CD4-positive, alpha-beta memory T cell (primary cell): ENCODE measurements at places on chromosomes 6 and 20. TPM values are rescaled to one million over a fixed set of nuclear protein-coding genes. Genes with fewer than 3 reads are reported as not detected.

RSPO3 gene
- polyA plus RNA-seq = not detected

SPATA2 gene
- 6.9 TPM for polyA plus RNA-seq

SAMD3 gene
- 69.2 TPM for polyA plus RNA-seq

ATP6V1G2 gene
- 0.84 TPM for polyA plus RNA-seq

FAXC gene
- not detected for polyA plus RNA-seq

GSTA2 gene
- polyA plus RNA-seq = not detected

SYNCRIP gene
- 52.1 TPM for polyA plus RNA-seq

LY6G6F gene
- polyA plus RNA-seq = not detected

DDR1 gene
- polyA plus RNA-seq = 1.4 TPM

PCSK2 gene
- not detected for polyA plus RNA-seq

FKBP1C gene
- not detected for polyA plus RNA-seq

HLA-DRB1 gene
- 31.6 TPM for polyA plus RNA-seq

SSTR4 gene
- polyA plus RNA-seq = not detected
